Dorsolateral prefrontal cortex (tissue), 122 donors: ENCODE measurements at places on chromosomes 2 and 18.
A peak's percentile ranks its signal among the peaks of the same experiment; 100 is the strongest.

DNA sequence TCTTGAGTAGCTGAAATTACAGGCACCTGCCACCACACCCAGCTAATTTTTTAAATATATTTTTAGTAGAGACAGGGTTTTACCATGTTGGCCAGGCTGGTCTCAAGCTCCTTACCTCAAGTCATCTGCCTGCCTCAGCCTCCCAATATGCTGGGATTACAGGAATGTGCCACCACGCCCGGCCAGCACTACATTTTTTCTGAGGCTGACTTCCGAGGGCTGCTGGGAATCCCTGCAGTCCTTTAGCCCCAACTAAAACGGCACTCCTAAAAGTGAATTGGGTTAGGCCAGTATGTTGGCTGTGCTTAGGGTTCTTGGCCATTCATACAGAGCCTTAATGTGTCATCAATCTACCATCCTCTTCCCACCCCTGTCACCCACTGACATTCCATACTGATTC, 375.4 kb downstream of the DCC start:
- no peak for DNase-seq

DNA sequence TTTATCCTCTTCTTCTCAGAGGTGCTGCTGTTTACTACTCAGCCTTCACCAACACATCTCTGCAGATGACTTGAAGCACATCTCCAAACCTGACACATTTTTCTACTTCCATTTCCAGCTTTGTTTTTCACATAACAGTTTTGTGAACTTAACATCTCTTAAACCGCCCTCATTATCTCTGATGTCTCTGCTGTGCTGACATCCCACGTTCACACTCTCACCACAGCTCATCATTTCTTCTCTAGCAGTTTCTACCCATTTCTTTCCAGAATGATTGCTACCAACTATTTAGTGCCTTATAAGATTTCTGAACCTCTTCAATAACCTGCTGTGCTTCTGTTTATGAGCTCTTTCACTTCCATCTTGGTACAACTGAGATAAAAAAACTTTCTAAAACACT, 238.0 kb downstream of the PTPRM start:
- no peak for DNase-seq

DNA sequence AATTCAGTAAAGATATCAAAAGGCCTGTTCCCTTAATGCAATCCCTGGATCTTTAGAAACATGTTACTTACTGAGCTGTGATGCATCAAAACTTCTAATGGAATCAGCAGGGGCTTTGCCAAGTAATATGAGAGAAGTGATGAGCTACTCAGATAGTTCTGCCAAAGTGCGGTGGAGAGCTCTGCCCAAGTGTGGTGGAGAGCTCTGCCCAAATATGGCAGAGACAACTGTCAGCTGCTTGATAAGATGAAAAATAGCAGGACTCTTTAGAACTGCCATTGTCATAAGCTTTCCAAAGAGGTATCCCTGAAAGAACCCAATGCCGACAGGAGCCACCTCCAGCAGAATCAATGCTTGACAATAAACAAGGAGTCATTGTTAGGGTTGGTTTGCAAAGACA, 167.9 kb upstream of the SLC39A10 start:
- DNase-seq: no peak

DNA sequence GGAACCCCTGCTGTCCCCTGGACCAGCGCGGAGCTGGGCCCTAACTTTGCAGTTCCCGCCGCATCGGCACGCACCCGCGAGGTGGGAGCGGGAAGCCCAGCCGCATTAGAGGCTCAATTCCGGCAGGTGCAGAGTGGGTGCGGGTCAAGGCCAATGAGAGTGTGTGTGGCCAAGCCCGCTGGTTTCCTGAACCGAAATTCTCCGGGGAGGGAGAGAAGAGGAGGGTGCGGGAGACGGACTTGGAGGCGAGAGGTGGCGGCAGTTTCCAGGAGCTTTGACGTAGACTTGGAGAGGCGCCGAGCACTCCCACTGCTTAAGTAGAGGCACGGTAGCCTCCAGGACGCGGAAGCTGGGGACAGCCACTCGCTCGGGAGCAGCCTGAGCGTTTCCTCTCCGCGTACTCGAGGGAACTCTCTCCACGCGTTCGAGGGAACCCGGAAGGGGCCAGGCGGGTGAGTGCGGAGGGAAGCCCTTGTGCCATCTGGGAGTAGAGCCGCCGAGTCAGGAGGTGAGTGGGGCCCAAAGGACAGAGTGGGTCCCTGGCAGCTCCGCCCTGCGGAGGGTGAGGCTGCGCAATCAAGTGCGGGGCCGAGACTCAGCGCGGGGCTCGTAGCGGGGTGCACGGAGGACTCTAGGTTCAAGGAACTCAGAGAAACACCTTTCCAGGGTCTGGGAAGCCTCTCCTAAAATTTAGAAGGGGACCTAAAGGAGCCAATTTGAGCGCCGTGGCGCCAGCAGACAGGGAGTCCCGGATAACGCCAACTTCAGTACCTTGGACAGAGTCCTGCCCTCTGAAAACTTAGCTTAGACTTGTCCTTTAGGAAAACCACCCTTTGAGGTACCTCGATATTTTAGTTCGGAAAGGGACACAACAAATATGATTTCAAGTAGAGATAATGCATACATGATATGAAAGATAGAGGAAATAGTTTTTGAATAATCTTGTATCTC, at the start of gene FAM237A:
TSS of gene FAM237A (plus strand) at position 413 of the 951 bp plus-strand sequence. CDS start 1,750 bp downstream, outside the sequence.
- DNase-seq: peak; percentile 43

GRCh38 chr2:143476336-143477087, 347.3 kb downstream of the ARHGAP15 start:
- DNase-seq: no peak

- no peak for DNase-seq
Observed at GRCh38 chr2:219460424-219460926, 25.8 kb downstream of the SPEG start.
